Upper lobe of left lung (tissue), 6 donors: ENCODE measurements at places on chromosomes 6 and 20.

DNA sequence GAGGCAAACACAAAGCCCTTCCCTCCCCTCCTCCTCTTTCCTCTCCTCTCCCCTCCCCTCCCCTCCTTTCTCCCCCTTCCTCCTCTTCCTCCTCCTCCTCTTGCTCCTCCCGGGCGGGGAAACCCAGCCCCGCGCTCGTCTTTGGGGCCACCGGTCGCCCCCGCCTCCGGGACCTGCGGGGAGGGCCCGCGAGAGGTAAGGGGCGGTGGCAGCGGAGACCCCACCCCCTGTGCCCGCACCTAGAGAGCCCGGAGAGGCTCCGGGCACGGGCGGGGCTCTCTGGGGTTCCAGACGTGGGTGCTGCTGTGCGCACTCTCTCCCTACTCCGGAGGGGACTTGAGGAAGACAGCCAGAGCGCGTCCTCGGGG lies at the start of gene RIN2:
Gene RIN2 (plus strand): TSS at position 126 of the 368 bp plus-strand sequence. CDS start 131,344 bp downstream, outside the sequence.
- no peak for DNase-seq
- no peaks in the 10 kb centered on the region for H3K27me3 ChIP-seq
- peak within 1 kb of the TSS; percentile 85 for H3K4me3 ChIP-seq

- no peak for DNase-seq
- no peaks in the 10 kb centered on the region for H3K36me3 ChIP-seq
- no peak overlapping the region for H3K4me3 ChIP-seq
- H3K27me3 ChIP-seq: no peaks in the 10 kb centered on the region
Observed at GRCh38 chr6:139369068-139369467, 5.4 kb downstream of the CITED2 start.

GRCh38 chr6:111748231-111748647 lies 125.0 kb downstream of the FYN start:
- no peaks in the 10 kb centered on the region for H3K27me3 ChIP-seq
- no peaks in the 10 kb centered on the region for H3K36me3 ChIP-seq
- peak overlapping the region; percentile 76 for H3K27ac ChIP-seq

GRCh38 chr6:16633465-16633864 lies 127.8 kb downstream of the ATXN1 start:
- DNase-seq: no peak
- no peak overlapping the region for H3K27ac ChIP-seq
- no peaks in the 10 kb centered on the region for H3K27me3 ChIP-seq

DNA sequence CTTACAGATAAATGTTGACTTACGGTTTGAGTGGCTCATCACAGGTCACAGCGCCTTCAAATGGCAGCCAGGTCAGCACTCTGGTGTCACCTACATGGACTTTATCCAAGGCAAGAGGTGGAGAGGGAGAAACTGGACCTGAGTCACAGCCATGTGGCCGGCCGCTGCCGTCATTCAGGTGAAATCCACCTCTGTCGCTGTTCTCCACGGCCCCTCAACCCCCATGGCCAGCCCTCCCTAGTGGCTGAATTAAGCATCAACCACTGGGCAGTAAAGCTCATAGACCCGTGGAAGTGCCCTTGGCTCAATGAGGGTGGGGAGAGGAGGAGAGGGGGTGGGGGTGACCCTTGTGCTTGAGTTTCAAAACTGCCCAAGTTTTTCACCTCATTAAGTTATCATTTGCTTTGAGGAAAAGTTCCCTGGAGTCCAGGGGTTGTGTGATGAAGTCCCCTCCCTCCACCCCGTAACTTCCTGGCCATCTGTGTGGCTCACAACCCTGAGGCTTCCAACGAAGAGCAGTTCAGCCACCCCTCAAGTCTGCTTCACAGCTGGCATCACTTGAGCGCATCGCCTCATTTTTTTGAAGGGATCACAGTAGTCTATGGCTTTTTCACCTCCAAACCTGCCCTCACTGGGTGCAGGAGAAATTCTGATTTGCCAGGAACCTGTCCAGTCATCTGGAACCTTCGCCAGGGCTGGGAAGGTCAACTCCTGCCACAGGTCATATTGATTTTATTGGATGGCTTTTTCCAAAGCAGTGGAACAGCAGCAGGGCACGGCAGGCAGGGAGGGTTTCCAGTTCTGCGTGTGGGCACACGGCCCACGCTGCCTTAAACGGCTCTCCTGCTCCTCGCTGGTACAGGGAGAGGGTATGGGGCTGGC lies 43.5 kb upstream of the APCDD1L start:
- H3K27ac ChIP-seq: no peak overlapping the region
- H3K4me3 ChIP-seq: no peak overlapping the region
- no peaks in the 10 kb centered on the region for H3K36me3 ChIP-seq
- DNase-seq: no peak
- no peaks in the 10 kb centered on the region for H3K27me3 ChIP-seq
- H3K4me1 ChIP-seq: no peaks in the 10 kb centered on the region

DNA sequence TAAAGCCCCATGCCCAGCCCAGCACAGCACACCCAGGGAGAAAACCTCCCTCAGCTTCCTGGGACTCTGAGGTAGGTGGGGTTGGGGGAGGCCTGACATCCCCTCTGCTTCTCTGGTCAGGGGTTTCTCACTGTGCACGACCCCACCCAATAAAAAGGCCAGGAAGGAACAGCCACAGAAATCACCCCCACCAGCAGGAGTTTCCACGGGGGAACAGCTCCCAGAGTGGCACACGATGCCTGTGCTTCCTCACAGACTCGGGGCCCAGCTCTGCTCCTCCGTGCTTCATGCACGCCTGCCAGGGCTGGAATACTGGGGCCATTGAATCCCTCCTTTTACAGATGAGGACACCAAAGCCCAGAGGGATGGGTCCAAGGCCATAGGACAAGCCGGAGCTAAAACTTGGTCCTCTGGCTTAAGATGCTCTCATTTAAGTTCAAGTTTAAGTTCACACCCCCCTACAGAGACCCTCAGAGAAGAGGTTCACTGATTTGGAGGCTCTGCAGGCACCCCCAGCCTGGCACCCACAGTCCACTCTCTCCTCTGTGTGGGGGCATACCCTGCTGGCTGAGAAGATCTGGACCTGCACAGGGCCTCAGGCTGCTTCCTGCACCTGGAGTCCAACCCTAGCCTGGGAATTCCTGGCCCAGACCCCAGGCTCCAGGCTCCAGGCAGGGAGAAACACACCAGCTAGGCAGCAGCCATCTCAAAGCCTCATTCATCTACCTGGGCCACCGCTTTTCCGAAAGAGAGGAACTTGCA lies 14.3 kb downstream of the ACSS1 start:
- no peak overlapping the region for H3K4me3 ChIP-seq
- peaks cover 69% of the 10 kb centered on the region for H3K4me1 ChIP-seq
- no peaks in the 10 kb centered on the region for H3K27me3 ChIP-seq
- DNase-seq: no peak
- H3K36me3 ChIP-seq: peaks cover 9% of the 10 kb centered on the region
- peak overlapping the region; percentile 80 for H3K27ac ChIP-seq

GRCh38 chr6:144417681-144418080 lies 132.5 kb downstream of the UTRN start:
- no peak overlapping the region for H3K27ac ChIP-seq
- no peak for DNase-seq

DNA sequence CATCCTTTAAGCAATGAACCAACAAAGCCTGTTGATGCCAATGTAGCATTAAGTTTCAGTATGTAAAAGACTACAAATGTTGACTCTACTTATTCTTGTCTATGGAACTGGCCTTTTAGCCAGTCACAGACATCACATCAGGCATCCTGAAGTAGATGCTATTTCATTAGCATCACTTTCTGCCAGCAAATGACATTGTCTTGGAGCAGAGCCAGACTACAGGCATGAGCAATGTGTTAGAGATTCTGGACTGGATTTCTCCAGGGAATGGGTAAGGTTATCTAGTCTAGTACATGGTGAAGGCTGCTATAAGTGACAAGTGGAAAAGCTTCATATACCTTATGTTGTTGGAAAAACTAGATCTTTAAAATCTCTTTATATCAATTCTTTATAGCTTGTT lies 142.9 kb downstream of the ADGRB3 start:
- H3K27ac ChIP-seq: no peak overlapping the region
- no peaks in the 10 kb centered on the region for H3K36me3 ChIP-seq
- H3K4me3 ChIP-seq: no peak overlapping the region
- H3K27me3 ChIP-seq: no peaks in the 10 kb centered on the region
- DNase-seq: no peak

GRCh38 chr6:137102050-137102848 lies 57.5 kb upstream of the IL20RA start:
- no peak overlapping the region for H3K4me3 ChIP-seq
- H3K36me3 ChIP-seq: no peaks in the 10 kb centered on the region
- no peak for DNase-seq
- H3K27ac ChIP-seq: no peak overlapping the region

DNA sequence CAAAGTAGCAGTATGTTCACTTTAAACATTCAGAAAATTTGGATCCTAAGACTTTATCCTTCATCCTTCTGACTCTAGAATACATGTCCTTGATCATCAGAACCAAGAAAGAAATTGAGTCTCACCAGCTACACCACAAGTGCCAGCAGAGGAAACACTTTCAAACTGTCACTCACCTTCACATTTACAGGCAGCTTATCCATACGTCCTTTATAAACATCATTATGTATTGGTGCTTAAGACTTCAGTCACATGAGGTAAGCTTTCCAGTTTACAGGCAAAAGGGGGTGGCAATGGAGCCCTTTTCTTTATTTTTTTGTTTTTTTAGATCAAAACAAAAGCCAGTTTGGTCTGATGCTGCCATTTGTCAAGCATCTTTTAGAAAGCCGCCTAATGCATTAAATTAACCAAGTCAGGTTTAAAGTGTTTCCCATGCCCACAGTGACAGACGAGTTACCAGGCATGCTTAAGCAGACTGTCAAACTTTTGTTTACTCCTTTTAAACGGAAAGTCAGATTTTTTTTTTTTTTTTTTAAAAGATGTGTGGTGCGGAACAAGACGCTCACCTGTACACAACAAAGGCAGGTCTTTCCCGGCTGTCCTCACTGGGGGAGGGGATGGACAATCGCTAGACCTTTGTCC lies 952 bp upstream of the BRPF3 start:
- H3K27ac ChIP-seq: peak overlapping the region; percentile 96
- H3K4me1 ChIP-seq: peaks cover 10% of the 10 kb centered on the region
- DNase-seq: no peak
- H3K4me3 ChIP-seq: peak overlapping the region; percentile 28
- peaks cover 1% of the 10 kb centered on the region for H3K36me3 ChIP-seq
- no peaks in the 10 kb centered on the region for H3K27me3 ChIP-seq
